ENCODE measurements at places on chromosomes 3 and 15.
A peak's percentile ranks its signal among the peaks of the same experiment; 100 is the strongest.

DNA sequence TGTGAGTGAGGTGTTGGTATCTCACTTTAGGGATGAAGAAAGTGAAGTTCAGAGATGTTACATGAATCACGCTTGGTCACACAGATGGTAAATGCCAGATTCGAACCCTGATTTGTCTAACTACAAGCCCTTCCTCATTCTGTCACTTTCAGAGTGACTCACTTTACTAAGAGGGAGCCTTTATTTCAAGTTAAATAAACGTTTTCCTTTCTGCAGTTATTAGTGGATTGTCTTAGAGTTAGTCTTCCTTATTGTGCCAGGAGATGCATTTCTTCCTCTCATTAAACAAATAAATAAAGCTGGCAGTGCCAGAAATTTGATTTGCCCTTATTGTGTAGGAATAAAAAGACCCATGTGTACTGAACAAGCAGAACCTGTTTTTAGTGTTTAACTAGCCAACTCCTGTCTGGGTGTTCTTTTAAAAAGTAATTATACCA, 162.5 kb downstream of the AKAP13 start:
- DNase-seq, result no peak

GRCh38 chr3:177135841-177136492, 61.3 kb downstream of the TBL1XR1 start:
- DNase-seq, result no peak

- DNase-seq, result no peak
Measured at GRCh38 chr15:90203922-90204321, 2.8 kb downstream of the SEMA4B start.

- DNase-seq, result no peak
Measured at GRCh38 chr3:122099255-122099654, 44.1 kb downstream of the CD86 start.

GRCh38 chr3:194351080-194351672, at the start of gene CPN2:
CPN2 (minus strand) TSS chr3:194351328; CDS start chr3:194342702, 8,626 bp downstream.
- no peak for DNase-seq

DNA sequence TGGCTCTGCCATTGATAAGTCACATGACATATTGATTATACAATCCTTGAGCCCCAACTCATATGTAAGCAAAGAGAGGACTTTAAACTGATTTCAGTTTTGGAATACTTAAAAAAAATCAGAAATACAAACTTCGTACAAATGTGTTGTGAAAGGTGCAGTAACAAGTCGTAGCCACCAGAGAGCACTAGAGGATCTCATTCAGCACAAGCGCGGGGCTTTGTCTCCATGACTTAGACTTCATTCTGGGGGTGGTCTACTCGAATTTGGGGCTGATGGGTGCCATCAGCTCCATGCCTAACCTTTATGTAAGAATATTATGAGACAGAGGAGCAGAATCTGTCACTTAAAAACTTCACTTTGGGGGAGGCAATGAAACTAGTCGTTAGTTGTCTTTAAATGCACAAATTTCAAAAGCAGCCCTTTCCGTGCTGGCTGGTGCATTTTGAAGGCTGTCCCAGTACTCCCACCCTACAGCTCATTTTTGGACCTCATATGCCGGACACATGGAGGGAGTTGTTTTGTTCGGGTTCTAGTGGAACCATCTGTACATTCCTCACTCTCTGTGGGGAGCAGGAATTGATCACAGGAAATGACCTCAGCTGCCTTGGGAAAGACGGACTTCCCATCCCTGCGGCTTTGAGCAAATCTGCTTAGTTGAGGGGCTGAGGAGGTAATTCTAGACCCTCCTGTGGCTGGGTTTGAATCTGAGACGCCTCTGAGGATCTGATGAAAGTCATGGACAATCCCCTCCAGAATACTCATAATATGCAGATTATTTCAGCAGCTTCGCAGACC, 27.5 kb upstream of the MASP1 start:
- peak; percentile 75 for DNase-seq

DNA sequence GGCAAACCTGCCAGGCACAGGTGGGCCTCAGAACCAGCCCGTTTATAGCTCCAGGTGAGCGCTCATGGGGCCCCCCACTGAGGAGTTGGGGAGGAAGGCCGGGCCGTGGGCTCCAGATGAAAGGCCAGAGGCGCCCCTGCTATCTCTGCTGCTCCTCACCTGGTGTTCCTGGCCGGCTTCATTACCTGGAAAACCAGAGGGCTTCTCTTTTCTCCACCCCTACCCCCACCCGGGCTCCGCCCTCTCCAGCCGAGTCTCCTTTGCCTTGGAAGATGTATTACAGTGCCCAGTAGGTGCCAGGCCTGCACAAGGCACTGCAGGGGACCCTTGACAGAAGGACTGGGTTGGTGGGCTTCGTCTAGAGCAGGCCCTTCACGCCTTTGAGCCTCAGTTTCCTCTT, 111.4 kb downstream of the WNT7A start:
- DNase-seq, result no peak

DNA sequence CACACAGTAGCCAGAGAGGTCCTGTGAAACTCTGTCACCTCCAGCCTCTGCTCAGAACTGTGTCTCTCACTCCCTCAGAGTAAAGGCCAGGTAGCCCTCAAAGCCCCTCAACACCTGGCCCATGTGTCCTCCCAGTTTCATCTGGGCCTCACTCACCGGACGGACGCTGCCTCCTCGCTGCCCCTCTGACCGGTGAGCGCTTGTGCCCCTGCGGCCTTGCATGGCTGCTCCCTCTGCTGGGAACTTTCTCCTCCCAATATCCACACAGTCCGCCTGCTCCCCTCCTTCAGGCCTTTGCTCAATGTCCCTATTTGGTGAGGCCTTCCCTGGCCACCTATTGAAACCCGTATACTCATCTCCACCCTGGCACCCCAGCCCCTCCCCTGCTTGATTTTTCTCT, 36.8 kb upstream of the TRH start:
- DNase-seq, result no peak

DNA sequence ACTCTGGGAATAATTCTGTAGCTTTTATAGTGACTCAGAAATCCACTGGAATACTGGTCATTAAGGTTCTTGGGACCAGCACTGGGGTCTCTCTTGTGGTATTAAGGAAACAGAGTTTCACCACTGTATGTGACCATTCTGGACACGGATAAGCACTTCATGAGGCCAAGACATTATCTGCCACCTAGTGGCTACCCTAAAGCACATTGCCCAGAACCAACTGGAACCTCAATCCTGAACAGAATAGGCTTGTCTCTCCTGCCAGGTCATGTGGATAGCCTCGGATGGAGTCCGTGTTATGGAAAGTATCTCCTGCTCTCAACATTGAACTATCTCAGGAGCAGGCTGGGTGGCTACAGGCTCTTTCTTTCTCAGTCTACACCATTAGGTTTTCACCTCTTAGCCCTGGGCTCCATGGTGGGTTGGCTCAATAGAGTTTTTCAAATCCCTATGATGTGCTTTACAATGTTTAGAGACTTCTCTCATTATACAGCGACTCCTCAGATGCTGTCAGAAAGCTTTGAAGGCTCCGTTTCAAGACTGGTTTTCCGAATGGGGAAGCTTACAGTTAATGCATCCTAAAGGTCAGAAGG, 167.6 kb upstream of the ST8SIA2 start:
- DNase-seq, result no peak

GRCh38 chr3:68056556-68056955, 402.1 kb upstream of the SUCLG2 start:
- DNase-seq, result no peak

GRCh38 chr15:81265256-81265943, 58.5 kb downstream of the STARD5 start:
- no peak for DNase-seq

Data from activated CD8-positive, alpha-beta memory T cell treated with anti-CD3 and anti-CD28 coated beads for 24 hours (primary cell).